CD8-positive, alpha-beta T cell (primary cell): ENCODE measurements at places on chromosomes 3 and 15. TPM values are rescaled to one million over a fixed set of nuclear protein-coding genes. Genes with fewer than 3 reads are reported as not detected.

- no peak for DNase-seq
Measured at GRCh38 chr15:72912121-72912520, 128.6 kb upstream of the ADPGK start.

- peak; percentile 18 for DNase-seq
Measured at GRCh38 chr15:60507596-60508424, 28.9 kb upstream of the ICE2 start.

DNA sequence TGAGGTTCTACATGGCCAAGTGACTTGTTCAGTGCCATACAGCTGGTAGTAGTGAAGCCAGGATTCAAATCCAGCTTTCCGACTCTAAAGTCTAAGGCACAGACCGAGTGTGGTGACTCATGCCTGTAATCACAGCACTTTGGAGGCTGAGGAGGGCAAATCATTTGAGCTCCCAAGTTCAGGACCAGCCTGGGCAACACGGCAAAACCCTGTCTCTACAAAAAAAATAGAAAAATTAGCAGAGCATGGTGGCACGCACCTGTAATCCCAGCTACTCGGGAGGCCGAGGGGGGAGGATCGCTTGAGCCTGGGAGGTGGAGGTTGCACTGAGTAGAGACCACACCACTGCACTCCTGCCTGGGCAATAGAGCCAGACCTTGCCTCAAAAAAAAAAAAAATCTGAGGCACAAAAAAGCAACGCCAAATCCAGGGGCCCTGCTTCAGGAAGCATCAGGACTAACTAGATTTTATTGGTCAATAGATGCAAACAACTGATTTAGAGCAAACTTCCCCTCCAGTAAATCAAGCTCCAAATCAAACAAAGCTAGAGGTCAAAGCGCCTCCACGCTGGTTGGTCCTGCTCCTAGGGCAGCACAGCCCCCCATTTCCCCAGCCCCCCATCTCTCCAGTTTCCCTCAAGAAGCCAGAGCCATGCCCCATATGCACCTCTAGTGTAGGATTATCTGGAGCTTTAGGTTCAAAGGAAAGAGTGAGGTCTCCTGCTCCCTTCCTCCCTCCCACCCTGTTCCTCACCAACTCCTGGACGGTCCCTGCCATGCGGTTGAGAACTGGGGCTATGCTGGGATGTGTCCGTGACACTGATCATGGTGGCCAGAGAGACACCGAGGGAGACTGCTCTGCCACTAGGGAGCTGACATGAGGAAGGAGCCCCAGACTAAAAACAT is 2.9 kb upstream of the TNK2 start:
- no peak for DNase-seq

- DNase-seq, result no peak
Measured at GRCh38 chr3:107213044-107213669, 164.1 kb upstream of the CCDC54 start.

- no peak for DNase-seq
Measured at GRCh38 chr15:32669896-32670611, 28.5 kb downstream of the SCG5 start.

DNA sequence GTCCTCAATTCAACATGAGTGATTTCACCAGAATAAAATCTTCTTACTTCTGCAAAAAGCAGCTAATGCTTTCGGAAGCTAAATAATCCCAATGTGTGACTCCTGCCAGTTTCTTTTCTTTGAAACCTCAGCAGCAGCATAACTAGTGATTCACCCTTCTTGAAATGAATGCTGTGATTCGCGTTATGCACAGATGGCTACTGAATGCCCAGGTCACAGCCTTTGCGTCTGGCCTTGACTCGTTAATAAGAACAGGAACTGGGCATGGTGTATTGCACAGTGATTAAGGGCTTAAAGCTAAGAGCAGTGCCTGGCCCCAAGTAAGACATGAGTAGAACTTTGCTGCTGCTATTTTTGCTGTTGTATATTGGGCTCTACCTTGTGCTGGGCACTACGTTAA is 19.0 kb downstream of the CGNL1 start:
- DNase-seq, result no peak

GRCh38 chr15:78360958-78361718 is 21.0 kb downstream of the CRABP1 start:
- DNase-seq, result no peak

- DNase-seq, result no peak
Measured at GRCh38 chr3:23749609-23750008, 56.1 kb upstream of the UBE2E1 start.

GRCh38 chr3:51535146-51536019 is 3.1 kb upstream of the RAD54L2 start:
- no peak for DNase-seq

GRCh38 chr3:142168514-142168913 is 19.2 kb upstream of the TFDP2 start:
- no peak for DNase-seq

GRCh38 chr15:100714749-100715342 is 112.5 kb downstream of the ASB7 start:
- DNase-seq, result no peak

DNA sequence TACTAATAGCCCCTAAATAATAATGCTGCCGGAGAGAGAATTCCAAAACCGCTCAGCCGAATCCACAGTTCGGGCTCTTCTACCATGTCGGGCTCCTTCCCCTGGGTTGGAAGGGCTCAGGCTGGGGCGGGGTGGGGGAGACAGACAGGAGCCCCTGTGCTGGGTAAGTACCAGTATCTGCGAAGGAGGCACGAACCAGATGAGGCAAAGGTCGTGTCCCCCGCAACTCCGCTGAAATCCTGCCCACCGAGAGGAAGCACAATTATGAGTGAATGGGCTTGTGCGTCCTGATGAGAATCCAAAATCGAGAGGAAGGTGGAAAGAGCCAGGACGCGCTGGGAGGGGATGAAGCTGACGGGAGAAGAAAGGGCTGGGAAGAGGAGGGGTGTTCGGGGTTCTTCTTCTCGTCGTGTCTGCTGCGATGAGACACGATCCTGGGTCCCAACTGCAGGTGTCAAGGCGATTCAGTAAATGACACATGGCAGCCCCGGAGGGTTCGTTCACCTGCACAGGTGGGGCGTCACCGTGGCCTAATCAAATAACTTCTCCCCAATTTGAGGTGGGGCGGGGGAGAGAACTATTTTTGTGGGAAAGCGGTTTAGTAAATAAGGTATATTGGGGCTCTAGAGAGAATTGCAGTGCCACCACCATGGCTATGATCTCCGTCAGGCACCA is 707 bp upstream of the FAM81A start:
- no peak for DNase-seq

- DNase-seq, result no peak
Measured at GRCh38 chr3:23945663-23945912, 502 bp downstream of the NR1D2 start.

DNA sequence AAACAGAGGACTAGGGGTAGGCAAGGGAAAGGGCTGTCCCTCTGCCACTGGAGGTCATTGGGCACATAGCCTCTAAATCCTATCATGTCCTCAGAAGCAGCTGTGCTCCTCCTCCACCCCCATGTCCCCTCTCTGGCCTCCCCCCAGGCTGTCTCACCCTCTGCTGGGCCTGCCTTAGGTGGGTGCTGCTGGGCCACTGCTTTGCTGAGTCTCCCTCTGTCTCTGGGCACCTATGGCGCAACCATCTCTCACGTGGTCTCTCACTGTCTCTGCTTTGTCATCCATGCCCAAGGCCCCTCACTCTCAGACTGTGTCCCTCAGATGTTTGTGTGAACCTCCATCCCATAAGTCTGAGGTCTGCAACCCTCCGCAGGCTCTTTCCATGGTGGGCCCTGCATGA is 35.0 kb upstream of the IQCF6 start:
- DNase-seq, result no peak

- no peak for DNase-seq
Measured at GRCh38 chr3:122774564-122774963, 19.1 kb downstream of the HSPBAP1 start.

DNA sequence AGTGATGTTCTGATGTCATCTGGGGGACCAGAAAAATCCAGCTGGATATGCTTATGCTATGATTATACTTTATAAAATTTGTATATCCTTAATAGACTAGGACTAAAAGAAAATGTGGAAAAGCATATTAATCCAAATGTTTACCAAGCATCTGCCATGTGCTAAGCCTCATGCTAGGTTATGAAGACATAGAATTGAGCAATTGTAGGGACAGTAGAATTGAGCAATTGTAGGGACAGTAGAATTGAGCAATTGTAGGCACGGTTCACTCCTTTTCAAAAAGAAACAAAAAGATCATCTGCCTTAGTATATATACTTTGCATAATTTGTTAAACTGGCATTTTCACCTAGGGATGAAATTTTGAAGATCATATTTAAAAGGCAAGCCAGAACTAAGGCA is 18.3 kb downstream of the ABHD5 start:
- no peak for DNase-seq

DNA sequence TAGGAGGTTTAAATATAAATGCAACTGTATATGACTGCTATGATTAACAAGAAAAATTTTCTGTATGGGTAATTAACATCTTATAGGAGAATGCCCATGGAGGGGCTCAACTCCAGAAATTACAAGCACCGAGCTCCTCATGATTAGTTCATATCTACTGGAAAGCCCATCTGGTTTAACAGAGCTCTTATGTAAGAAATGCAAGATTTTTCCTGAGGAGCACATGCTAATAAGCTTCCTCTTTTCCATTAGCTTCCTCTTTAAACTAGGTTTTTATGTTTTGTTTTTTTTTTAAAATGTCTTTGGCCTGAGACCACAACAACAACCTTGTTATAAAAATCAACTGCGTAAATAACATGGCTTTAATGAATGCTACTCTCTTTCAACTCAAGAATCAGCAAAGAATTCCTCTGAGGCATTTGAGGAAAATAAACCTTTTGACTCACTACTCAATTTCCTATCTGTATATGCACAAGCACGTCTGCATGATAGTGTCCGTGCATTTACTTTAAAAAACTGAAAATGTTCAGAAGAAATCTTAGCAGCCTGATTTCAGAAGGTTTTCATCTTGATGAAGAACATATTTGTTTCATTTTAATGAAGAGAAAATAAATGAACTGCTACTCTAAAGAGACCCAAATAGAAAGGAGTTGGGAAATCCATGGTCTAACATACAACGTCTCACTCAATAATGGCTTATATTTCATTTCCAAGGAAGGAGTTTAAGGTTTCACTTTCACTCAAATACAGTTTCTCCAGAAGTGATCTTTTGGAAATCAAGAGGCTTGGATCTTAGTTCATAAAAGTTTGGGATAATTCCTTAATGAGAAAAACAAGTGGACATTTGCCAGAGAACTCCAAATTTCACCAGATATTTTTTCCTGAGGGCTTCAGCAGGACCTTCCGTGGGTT is 180.8 kb downstream of the KCNAB1 start:
- DNase-seq, result no peak

GRCh38 chr15:47288794-47289193 is 428.5 kb upstream of the SEMA6D start:
- DNase-seq, result no peak

DNA sequence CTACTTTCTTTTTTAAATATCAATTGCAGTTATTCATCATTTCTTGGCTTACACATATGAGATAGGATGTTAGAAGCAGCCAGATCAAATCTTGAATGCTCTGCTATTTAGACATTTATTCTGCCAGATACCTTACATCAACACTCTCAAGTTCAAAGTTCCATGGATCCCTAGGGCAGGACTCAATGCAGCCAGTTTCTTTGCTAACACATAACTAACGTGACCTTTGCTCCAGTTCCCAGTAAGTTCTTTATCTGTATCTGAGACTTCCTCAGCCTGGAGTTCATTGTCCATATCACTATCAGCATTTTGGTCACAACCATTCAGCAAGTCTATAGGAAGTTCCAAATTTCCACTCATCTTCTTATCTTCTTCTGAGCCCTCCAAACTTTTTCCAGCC is 939.9 kb downstream of the VGLL3 start:
- DNase-seq, result no peak

DNA sequence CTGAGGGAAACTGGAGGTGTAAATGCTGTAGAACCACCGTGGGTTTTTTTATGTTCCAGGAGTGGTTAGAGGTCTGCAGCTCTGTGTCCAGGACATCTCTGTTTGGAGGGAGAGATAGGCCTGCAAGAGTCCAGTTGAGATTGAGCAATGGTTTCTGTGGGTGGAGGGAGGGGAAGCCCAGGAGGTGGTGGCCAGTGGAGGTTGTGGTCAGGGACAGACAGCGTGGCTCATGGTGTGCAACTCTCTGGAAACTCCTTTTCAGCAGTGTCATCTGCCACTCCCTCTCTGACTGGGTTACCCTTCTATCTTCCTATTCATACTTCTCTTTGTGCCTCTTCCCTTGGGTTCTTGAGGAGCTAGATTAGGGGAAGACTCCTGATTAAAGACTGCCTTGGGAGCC is 9.6 kb downstream of the XCR1 start:
- DNase-seq, result no peak

- DNase-seq, result no peak
Measured at GRCh38 chr15:62279041-62279440, 114.0 kb upstream of the C2CD4B start.

DNA sequence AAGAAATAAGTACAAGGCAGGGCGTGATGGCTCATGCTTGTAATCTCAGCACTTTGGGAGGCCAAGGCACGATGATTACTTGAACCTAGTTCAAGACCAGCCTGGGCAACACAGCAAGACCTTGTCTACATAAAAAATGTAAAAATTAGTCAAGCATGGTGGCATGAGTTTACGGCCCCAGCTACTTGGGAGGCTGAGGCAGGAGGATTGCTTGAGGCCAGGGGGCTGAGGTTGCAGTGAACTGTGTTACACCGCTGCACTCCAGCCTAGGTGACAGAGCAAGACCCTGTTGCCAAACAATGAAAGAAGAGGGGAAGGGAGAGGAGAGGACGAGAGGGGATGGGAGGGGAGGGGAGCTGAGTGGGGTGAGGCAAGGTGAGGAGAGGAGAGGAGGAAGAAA is 152.7 kb upstream of the PRICKLE2 start:
- DNase-seq, result no peak

DNA sequence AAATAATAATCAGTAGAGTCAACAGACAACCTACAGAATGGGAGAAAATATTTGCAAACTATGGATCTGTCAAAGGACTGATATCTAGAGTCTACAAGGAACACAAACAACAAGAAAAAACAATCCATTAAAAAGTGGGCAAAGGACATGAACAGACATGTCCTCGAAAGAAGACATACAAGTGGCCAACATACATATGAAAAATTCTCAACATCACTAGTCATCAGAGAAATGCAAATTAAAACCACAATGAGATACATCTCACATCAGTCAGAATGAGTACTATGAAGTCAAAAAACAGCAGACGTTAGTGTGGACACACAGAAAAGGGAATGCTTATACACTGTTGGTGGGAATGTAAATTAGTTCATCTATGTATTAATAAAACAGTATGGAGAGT is 33.7 kb downstream of the SLC2A2 start:
- DNase-seq, result no peak

- peak; percentile 24 for DNase-seq
Measured at GRCh38 chr15:65077981-65078352, 1.4 kb downstream of the KBTBD13 start.

Gene SYNPR
- total RNA-seq, result not detected

Gene SRGAP3
- total RNA-seq, result 2.3 TPM

Gene UNC45A
- total RNA-seq, result 18.2 TPM

Gene CACNA2D3
- total RNA-seq, result not detected

Gene FBXO40
- not detected for total RNA-seq

Gene ASB7
- 17.2 TPM for total RNA-seq

Gene PPP1R14D
- total RNA-seq, result not detected

Gene LRRC3B
- total RNA-seq, result not detected
